ENCODE measurements at places on chromosomes 2 and 18. TPM values are rescaled to one million over a fixed set of nuclear protein-coding genes. Genes with fewer than 3 reads are reported as not detected.

Gene COBLL1
- total RNA-seq: not detected

Gene SP5
- not detected for total RNA-seq

Gene GNLY
- total RNA-seq: 9.9 TPM

GRCh38 chr2:65026704-65027464 is 29.3 kb upstream of the CEP68 start:
- H3K4me1 ChIP-seq: peaks cover 15% of the 10 kb centered on the region
- H3K27ac ChIP-seq: no peak overlapping the region
- no peaks in the 10 kb centered on the region for H3K27me3 ChIP-seq
- no peak overlapping the region for H3K4me3 ChIP-seq
- H3K36me3 ChIP-seq: no peaks in the 10 kb centered on the region
- no peak for DNase-seq

DNA sequence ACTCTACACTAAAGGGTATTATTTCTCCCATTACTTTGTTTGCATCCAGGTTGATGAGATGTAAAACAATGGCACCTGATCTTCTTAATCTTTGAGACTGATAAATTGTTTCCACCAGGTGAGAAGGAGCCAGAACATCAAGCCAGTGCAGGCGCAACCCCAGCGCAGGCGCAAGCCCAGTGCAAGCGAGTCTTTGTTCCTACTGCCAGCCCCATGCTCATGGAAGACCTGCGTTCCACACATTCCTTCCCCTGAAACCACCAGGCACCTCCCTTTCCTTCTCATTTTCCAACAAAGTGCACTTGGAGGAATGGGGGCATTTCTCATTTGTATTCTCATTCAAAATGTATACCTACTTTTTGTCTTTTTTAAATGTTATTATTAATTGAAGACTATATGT is 188.7 kb upstream of the SMAD2 start:
- DNase-seq: no peak
- no peak overlapping the region for H3K27ac ChIP-seq
- no peak overlapping the region for H3K4me3 ChIP-seq

- peak overlapping the region; percentile 74 for H3K4me3 ChIP-seq
- peak overlapping the region; percentile 85 for H3K27ac ChIP-seq
- no peaks in the 10 kb centered on the region for H3K27me3 ChIP-seq
These were observed 402.9 kb downstream of the PARD3B start for GRCh38 chr2:204948024-204948763.

DNA sequence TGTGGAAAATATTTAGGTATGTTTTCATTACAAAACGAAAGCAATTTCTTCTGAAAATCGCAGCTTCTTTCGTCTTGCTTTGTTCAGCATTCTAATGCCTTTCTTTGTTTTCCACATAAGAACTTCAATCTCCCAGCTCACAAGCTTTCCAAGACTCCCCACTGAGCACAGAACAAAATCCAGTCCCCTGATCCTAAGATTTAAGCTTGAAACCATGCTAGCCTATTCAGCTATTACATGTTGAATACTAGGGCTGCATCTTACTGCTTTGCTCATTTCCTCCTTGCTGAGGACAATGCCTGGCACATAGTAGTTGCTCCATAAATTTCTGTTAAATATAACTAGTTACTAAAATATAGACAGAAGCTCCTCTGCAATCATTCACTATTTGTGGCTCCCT is 160.6 kb downstream of the GALNT3 start:
- H3K4me3 ChIP-seq: no peak overlapping the region
- peaks cover 6% of the 10 kb centered on the region for H3K4me1 ChIP-seq
- H3K27ac ChIP-seq: no peak overlapping the region
- no peaks in the 10 kb centered on the region for H3K36me3 ChIP-seq
- H3K27me3 ChIP-seq: peaks cover 4% of the 10 kb centered on the region

- no peaks in the 10 kb centered on the region for H3K4me1 ChIP-seq
- H3K36me3 ChIP-seq: peaks cover 3% of the 10 kb centered on the region
- H3K4me3 ChIP-seq: no peak overlapping the region
These were observed 9.9 kb downstream of the GCKR start for GRCh38 chr2:27506587-27506986.

DNA sequence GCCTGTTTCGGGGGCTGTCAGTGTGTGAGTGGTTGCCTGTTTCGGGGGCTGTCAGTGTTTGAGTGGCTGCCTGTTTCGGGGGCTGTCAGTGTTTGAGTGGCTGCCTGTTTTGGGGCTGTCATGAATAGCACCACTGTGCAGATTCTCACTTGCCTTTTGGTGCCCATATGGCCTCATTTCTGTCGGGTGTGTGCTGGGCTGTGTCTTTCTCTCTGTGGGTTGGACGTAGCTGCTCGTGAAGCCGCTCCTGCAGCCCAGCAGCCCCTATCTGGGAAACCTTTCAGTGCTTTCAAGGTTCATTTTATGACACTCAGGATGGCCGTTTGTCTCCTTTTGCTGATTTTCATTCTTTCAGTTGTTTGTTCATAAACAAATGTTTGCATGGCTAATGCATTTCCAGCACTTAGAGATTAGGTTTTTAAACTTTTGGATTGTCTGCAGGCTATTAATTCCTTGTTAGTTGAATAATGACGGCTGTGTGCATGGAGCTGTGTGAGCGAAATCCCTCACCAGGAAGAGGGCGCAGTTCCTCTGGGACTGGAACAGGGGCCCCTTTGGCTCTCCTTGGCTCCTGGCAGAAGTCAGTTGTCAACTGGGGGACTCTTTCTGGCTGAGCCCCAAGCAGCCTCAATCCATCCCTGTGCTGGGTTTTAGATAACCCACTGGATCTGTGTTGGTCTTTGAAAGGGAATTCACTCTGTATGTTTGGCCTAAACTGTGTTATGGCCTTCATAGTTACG is 10.8 kb downstream of the AGAP1 start:
- no peak overlapping the region for H3K4me3 ChIP-seq
- H3K4me1 ChIP-seq: peaks cover 10% of the 10 kb centered on the region
- H3K27ac ChIP-seq: no peak overlapping the region
- peaks cover 2% of the 10 kb centered on the region for H3K36me3 ChIP-seq
- H3K27me3 ChIP-seq: peaks cover 70% of the 10 kb centered on the region
- no peak for DNase-seq

DNA sequence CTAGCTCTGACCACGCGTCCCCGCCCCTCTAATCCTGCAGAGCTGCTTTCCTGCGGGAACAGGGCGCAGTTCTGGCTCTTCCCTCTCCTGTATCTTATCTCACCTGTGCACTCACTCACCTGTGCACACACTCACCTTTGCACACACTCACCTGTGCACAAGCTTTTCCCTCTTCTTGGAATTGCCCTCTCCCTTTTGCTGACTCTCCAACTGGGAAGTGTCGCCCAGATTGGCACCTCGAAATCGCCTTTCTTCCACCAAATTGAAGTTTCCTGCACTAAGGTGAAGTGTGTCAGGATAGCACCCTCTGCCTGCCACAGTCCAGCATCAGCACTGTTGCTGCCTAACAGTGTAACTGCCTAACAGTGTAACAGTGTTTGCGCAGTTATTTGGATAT is 566 bp upstream of the CMPK2 start:
- DNase-seq: no peak
- peaks cover 9% of the 10 kb centered on the region for H3K4me1 ChIP-seq
- H3K4me3 ChIP-seq: peak overlapping the region; percentile 100
- H3K27ac ChIP-seq: peak overlapping the region; percentile 96

DNA sequence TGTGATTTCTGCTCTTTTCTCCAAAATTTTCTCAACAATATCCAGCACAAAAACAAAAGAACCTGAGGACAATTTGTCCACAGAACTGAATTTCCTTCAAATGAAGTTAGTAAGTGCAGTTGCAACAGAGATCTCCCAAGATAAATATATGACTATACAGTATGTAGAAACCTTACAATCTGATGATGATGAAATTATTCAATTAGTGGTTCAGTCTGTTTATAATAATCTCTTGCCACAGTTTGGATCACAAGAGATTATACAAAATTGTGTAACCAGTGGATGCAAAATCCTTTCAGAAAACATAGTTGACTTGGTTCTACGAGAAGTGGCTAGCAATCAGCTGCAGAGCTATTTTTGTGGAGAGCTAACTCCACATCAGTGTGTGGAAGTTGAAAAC is 68.7 kb downstream of the FSIP2 start:
- no peaks in the 10 kb centered on the region for H3K27me3 ChIP-seq
- no peak overlapping the region for H3K4me3 ChIP-seq
- no peak for DNase-seq
- H3K36me3 ChIP-seq: no peaks in the 10 kb centered on the region
- no peaks in the 10 kb centered on the region for H3K4me1 ChIP-seq

GRCh38 chr2:237731663-237732062 is 66.9 kb upstream of the RBM44 start:
- peak overlapping the region; percentile 81 for H3K4me3 ChIP-seq
- DNase-seq: no peak
- H3K27me3 ChIP-seq: no peaks in the 10 kb centered on the region
- peak overlapping the region; percentile 94 for H3K27ac ChIP-seq
- H3K4me1 ChIP-seq: peaks cover 59% of the 10 kb centered on the region

GRCh38 chr18:50286391-50287027 is 983 bp downstream of the CXXC1 start:
- H3K4me3 ChIP-seq: peak overlapping the region; percentile 100
- H3K27me3 ChIP-seq: no peaks in the 10 kb centered on the region
- peak overlapping the region; percentile 99 for H3K27ac ChIP-seq
- peaks cover 33% of the 10 kb centered on the region for H3K4me1 ChIP-seq

- no peak for DNase-seq
- H3K27me3 ChIP-seq: peaks cover 3% of the 10 kb centered on the region
- no peak overlapping the region for H3K4me3 ChIP-seq
- H3K27ac ChIP-seq: no peak overlapping the region
- H3K4me1 ChIP-seq: peaks cover 1% of the 10 kb centered on the region
These were observed 115.5 kb upstream of the ITGA6 start for GRCh38 chr2:172311921-172312345.

DNA sequence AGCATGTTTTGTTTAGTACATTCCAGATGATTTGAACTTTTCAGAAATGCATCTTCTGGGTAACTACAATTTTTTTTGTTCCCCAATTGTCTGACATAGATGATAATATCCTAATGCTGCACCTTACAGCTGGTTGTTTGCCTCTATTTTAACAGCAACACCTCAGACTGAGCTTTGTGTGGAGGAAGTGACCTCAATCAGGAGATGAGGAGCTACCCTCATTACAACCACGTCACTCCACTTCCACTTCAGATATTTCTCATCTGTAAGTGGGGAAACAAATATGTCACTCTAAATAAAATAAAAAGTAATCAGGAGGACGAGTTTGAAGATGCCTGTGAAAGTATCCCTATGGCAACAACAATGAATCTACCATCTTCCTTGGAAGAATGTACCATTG is 12.1 kb upstream of the SRSF7 start:
- H3K36me3 ChIP-seq: no peaks in the 10 kb centered on the region
- no peak overlapping the region for H3K27ac ChIP-seq
- no peaks in the 10 kb centered on the region for H3K27me3 ChIP-seq

- peaks cover 14% of the 10 kb centered on the region for H3K4me1 ChIP-seq
- no peak overlapping the region for H3K27ac ChIP-seq
- no peak for DNase-seq
- no peaks in the 10 kb centered on the region for H3K27me3 ChIP-seq
- H3K36me3 ChIP-seq: peaks cover 5% of the 10 kb centered on the region
These were observed 249.0 kb downstream of the EXOC6B start for GRCh38 chr2:72576861-72577260.

DNA sequence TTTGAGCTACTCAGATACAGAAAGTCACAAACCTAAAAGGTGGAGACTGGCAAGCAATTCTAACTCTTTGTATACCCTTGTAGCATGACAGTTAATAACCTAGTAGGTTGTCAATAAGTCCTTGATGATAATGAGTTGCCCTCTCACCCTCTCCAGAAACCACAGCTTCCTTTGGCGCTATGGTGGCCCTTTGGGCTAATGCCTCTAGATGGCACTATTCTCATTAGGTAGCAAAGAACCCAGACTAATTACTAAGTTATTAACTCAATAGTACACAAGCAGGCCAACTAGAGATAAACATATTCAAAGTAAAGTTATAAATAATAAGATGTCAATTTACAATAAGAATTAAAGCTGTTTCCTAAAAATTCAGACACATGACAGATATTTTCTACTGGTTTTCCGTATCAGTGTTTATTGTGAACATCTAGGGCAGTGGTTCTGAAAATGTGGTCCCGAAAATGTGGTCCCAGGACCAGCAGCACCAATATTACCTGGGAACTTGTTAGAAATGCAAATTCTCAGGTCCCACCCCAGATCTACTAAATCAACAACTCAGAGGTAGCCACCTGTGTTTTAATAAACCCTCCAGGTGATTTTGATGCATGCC is 41.1 kb downstream of the LDAH start:
- H3K4me3 ChIP-seq: no peak overlapping the region
- no peak overlapping the region for H3K27ac ChIP-seq
- peaks cover 6% of the 10 kb centered on the region for H3K36me3 ChIP-seq
- H3K27me3 ChIP-seq: no peaks in the 10 kb centered on the region

GRCh38 chr2:160433466-160434140 is 60.0 kb downstream of the RBMS1 start:
- DNase-seq: no peak
- H3K36me3 ChIP-seq: peaks cover 3% of the 10 kb centered on the region
- peaks cover 30% of the 10 kb centered on the region for H3K4me1 ChIP-seq
- no peaks in the 10 kb centered on the region for H3K27me3 ChIP-seq
- H3K4me3 ChIP-seq: no peak overlapping the region

- H3K4me1 ChIP-seq: no peaks in the 10 kb centered on the region
- DNase-seq: no peak
- H3K27me3 ChIP-seq: no peaks in the 10 kb centered on the region
- no peak overlapping the region for H3K27ac ChIP-seq
These were observed 1102.4 kb upstream of the ZEB2 start for GRCh38 chr2:145622285-145622684.

- no peaks in the 10 kb centered on the region for H3K27me3 ChIP-seq
- H3K27ac ChIP-seq: no peak overlapping the region
- peaks cover 2% of the 10 kb centered on the region for H3K4me1 ChIP-seq
- H3K36me3 ChIP-seq: no peaks in the 10 kb centered on the region
- no peak for DNase-seq
These were observed 10.8 kb downstream of the KHK start for GRCh38 chr2:27097341-27097740.
